ENCODE measurements at places on chromosomes 12 and 14.

GRCh38 chr12:86091681-86092080 lies 164.5 kb downstream of the MGAT4C start:
- DNase-seq: no peak

DNA sequence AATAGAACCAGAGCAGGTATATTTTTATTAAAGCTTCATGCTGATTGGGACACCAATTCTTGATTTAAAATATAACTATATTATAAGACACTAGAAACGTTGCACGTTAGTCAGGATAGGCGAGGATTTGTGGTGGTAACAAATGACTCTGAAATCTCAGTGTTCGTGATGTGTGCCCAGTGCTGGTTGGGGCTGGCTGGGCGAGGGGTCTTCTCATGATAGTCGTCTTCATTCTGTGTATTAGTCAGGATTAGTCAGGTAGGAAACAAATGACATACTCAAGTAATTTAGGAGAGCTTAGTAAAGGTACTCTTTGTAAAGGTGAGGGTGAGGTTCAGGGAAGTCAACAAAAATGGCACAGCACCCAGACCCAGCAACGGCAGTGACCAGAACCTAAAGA lies 73.9 kb upstream of the HIF1A start:
- DNase-seq: no peak

DNA sequence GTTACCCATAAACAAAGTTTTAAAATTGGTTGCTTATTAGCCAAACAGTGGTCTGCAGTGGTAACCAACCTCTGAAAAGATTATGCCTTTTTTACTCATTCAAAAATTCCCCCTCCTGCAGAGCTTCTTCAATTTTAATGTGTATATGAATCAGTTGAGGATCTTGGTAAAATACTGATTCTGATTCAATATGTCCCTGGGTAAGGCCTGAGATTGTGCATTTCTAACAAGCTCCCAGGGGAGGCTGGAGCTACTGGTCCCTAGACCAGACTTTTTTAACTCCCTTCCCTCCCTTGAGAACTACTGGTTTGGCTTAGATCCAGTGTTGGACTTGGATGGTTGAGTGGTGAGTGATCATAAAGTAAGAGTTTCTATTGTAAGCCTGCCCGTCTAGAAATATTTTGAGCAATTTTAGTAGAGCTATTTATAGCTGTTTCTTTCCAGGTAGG lies 90.2 kb downstream of the FUT8 start:
- DNase-seq: no peak

DNA sequence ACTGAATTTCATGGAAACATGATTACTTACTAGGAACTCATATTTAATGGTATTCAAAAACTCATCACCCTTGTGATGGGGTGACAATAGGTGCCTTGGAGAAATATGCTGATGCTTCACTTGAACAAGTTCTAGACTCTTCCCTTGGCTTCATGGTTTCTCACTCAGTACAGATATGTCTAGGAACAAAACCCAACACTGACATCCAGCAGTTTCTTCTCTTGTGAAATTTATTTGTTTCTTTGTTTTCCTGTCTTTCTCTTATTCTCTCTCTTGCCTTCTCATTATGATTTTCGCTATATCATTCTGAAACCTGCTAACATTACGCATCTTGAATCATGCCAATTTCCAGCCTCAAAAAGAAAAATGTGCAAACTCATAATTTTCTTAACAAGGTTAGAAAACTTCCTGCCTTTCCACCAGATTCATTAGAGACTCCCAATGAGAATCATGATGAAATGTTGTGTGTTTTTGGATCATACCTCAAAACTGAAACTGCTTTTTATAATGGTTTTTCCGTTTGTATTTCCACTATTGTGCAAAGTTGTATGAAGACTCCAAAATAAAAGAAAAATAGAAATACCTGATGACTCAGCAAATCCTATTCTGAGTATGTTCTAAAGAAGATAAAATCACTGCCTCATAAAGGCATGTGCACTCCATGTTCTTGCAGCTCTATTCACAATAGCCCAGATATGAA lies 1021.5 kb downstream of the TMEM121 start:
- no peak for DNase-seq

DNA sequence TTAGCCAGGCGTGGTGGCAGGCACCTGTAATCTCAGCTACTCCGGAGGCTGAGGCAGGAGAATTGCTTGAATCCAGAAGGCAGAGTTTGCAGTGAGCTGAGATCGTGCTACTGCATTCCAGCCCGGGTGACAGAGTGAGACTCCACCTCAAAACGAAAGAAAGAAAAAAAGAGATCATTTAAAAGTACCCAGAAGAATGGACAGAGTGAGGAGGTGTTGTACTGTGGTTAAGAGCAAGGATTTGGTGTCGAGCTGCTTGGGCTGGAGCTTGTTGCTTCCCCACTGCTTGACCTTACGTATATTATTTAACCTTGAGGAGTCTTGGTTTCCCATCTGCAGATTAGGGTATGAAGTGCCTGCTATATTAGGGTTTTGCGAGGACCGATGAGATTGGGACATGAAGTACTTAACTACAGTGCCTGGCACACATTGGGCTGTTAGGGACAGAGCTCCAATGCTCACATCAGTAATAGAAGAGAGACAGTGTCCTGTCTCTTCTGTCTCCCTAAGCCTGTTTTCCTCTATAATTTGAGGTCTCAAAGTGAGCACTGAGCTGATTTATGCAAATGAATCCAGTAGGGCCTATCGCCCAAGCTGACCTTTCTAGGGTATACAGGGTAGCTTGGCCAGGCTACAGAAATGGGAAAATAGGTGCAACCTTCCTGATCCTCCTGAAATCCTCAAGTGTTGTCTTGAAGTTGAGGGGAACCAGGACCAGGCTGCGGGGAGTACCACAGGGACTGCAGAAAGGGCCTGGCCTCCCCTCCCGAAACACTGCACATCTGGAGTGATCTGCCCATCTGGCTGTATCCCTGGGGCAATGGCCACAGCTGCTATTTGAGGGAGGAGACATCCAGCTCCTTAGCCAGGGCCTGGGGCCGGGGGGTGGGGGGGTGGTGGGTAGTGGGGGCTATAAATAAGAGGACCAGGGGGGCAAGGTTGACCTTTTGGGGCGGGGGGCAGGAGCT lies 8.6 kb upstream of the HDAC7 start:
- no peak for DNase-seq

GRCh38 chr12:93698307-93699092 lies 21.3 kb downstream of the CRADD start:
- no peak for DNase-seq

DNA sequence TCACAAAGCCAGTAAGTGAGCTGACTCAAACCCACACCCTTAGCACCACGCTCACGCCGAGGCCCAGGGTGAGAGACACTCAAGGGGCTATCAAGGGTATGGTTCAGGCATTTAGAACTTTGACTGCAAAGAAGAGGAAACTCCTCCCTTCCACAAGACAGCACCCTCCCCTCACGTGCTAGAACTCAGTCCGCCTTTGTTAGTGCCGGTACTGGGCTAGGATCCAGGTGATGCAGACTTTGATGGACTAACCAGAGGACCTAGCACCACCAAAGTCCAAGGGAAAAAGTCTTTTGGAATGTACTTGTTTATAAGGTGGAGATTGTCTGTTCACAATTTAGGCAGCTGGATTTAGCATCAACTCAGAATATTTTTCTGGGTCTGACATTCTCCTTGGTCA lies 33.7 kb downstream of the VWF start:
- DNase-seq: no peak

DNA sequence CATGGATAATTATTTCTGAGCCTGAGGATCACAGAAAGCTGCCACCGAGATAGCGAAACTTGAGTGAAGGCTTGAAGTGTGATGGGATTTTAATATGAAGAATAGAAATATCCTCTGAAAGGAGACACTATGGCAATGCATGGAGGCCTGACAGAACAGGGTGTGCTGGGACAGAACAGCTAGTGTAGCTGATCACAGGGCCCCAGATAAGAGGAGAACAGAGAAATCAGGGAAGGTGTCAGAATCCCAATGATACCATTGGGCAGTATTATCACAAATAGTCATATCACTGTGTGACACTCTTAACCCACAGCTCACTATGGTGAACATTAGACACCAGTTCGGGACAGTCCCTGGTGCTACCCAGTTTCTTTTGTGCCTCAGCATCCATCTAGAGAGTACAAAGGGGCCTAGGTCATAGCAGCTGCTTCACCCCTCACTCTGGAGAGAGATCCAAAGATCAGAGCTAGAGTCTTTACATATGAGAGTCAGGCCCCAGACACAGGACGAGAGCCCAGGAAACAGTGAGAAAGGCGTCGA lies 506 bp upstream of the OR10P1 start:
- DNase-seq: no peak

- DNase-seq: no peak
These were observed 6.1 kb downstream of the SPRING1 start for GRCh38 chr12:116731801-116732200.

DNA sequence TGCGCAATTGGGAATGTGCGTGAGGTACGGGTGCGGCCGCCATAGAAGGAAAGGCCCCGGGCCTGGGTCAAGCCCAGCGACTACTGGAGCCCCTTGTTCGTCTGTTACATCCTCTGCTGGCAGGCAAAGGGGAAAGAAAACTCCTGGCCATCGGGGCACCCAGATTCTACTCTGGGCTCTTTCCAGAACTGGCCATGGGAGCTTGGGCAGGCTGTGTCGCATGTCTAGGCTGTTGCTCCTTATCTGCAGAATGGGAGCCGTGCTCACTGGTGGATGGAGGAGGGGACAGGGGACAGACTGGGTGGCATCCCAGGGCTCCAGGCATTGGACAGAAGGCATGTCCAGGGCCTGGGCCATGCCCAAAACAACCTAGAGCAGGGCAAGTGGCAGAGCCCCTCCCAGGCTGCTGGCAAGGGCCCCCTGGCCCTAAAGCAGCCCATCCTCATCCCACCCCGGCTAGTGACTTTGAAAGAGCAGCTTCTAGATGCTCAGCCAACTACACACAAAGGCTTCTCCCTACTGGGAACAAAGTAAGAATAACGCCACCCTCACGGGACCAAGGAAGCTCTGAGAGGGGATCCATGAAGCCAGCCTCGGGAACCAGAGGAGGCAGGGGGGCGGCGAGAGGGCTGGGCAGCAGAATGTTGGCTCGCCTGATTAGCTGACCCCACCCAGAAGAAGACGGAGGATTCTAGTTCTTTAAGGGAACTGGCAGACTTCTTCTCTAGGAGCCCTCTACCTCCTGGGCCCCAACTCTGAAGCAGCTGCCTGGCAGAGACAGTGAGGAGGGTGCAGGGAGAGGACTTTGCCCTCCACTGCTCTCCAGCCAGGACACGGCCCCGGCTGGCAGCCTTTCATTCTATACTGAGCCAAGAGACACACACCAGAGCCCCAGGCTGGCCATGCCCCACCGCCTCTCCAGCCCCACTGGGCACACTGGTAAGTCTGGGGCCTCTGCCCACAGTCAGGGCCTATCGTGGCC lies 96.8 kb downstream of the SINHCAF start:
- no peak for DNase-seq

DNA sequence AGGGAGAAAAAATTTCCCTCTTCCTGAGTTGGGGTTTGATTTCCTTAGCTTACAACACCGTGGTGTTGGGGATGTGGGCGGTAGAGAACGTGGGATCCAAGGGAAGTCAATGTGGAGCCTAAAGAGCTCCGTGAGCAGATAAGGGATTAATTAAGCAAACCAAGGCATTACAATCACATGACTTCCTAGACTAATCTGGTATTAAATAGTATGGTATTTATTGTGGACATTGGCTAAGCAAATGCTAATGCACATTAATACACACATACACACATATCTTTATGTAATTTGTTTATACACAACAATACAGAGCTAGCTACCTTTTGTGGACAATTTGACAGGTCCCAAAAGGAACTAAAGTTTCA lies 791 bp upstream of the RNF41 start:
- DNase-seq: no peak

- DNase-seq: no peak
These were observed 70.1 kb downstream of the CLIP1 start for GRCh38 chr12:122352394-122352793.

- no peak for DNase-seq
These were observed 631.1 kb upstream of the TMEM132C start for GRCh38 chr12:127635838-127636237.

DNA sequence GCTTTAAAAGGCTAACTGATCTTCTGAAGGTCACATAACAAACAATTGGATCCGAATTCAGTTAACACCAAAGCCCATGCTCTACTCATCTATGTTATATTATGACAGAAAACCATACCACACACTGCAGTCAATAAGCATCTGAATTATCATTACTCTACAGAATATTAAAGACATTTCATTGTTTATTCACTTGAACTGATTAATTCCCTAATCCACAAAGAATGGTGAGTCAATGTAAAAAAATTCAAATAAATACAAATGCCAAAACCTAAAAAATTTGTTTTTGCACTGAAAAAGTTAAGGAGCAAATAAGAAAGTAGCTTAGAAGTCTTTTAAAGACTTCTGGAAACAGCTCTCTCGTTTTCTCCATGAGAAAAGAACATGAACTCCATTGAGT lies 13.7 kb downstream of the NID2 start:
- DNase-seq: no peak

DNA sequence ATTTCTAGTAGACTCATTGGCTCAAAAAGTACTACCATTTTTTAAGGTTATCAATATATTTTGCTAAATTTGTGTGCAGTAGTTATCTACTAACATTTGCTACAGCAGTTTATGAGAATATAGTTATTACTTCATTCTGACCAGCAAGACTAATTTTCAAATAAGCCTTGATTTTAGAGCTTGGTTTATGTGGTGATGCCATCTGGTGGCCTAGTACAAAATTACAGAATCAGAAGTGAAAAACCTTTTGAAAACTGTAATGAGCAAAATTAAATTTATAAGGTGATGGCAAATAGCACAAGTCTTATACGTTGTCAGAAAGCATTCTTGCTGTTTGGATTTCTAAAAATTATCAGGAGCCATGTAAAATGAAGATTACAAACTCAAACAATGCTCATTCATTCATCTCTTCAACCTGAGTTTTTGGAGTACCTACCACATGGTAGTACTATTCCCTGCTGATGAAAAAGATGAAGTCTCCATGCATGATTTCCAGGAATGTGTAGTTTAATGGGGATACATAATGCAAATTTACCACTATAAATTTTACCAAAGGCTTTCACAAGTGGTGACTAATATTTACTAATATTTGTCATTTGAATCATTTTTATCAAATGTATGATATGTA lies 51.0 kb downstream of the MAGOHB start:
- DNase-seq: no peak

GRCh38 chr14:76007379-76007778 lies 21.8 kb downstream of the IFT43 start:
- no peak for DNase-seq

- no peak for DNase-seq
These were observed 1.2 kb upstream of the GPR132 start for GRCh38 chr14:105066240-105067071.

- DNase-seq: no peak
These were observed 92.9 kb upstream of the IGF1 start for GRCh38 chr12:102573237-102573636.

GRCh38 chr12:102680304-102680703 lies 199.9 kb upstream of the IGF1 start:
- no peak for DNase-seq

Data from iPS DF 19.7 (cell line).